ENCODE measurements at places on chromosomes 3 and 15. TPM values are rescaled to one million over a fixed set of nuclear protein-coding genes. Genes with fewer than 3 reads are reported as not detected.

Gene TRPM1
- 0.38 TPM for total RNA-seq

Gene AP3B2
- not detected for total RNA-seq

Gene CLDN16
- total RNA-seq: under 0.01 TPM

Gene TTLL13
- 0.38 TPM for total RNA-seq

Gene SNTN
- total RNA-seq: not detected

Gene RAD51
- 4.8 TPM for total RNA-seq

Gene TLNRD1
- total RNA-seq: 29.9 TPM

Gene CCR8
- not detected for total RNA-seq

Gene CCR5
- total RNA-seq: not detected

Gene TMEM45A
- total RNA-seq: 7.2 TPM

Gene ADAMTS7
- total RNA-seq: 40.9 TPM

Gene CCDC80
- total RNA-seq: 12.7 TPM

Gene HCLS1
- total RNA-seq: 34.3 TPM

Gene COPS2
- 66.0 TPM for total RNA-seq

Gene NPAP1
- total RNA-seq: not detected

Gene USP3
- total RNA-seq: 65.0 TPM

Gene ZFYVE19
- 25.2 TPM for total RNA-seq

Gene PRR20G
- total RNA-seq: not detected

Gene ERICH6
- not detected for total RNA-seq

Gene FEZF2
- total RNA-seq: not detected

Gene IL20RB
- total RNA-seq: 0.33 TPM

Gene SAMD7
- not detected for total RNA-seq

Gene CACNA2D3
- not detected for total RNA-seq

Gene GOLGA6L7
- total RNA-seq: not detected

Gene LRRC3B
- not detected for total RNA-seq

Gene CYP11A1
- total RNA-seq: 0.10 TPM

Gene CORO2B
- 4.2 TPM for total RNA-seq

Gene PRICKLE2
- total RNA-seq: 3.8 TPM

Gene CSPG5
- total RNA-seq: 0.67 TPM

Gene QTRT2
- 31.0 TPM for total RNA-seq

Gene ENTPD3
- total RNA-seq: not detected

Gene C3orf22
- total RNA-seq: not detected

Gene GOLGA6B
- not detected for total RNA-seq

Gene SUSD5
- 4.3 TPM for total RNA-seq

Gene CHRNA5
- total RNA-seq: 6.9 TPM

Gene CACNA1D
- total RNA-seq: not detected

Gene RNF7
- total RNA-seq: 94.1 TPM

Gene TMOD3
- 80.4 TPM for total RNA-seq

Gene SI
- total RNA-seq: not detected

Gene TAGLN3
- total RNA-seq: not detected

Gene LRTM1
- not detected for total RNA-seq

Gene NMNAT3
- total RNA-seq: 0.76 TPM

Gene RAD54L2
- total RNA-seq: 39.8 TPM

Data from vein endothelial cell (primary cell).